C1 segment of cervical spinal cord (tissue), 14 donors: ENCODE measurements at places on chromosomes 7 and 10.

- DNase-seq, result no peak
Observed at GRCh38 chr7:158113321-158114025, 474.1 kb downstream of the PTPRN2 start.

- DNase-seq, result no peak
Observed at GRCh38 chr7:139610595-139610994, 87.1 kb downstream of the CLEC2L start.

- no peak for DNase-seq
Observed at GRCh38 chr10:13365831-13366230, 17.7 kb upstream of the SEPHS1 start.

GRCh38 chr7:44914992-44915607, 29.8 kb upstream of the PURB start:
- no peak for DNase-seq

GRCh38 chr7:149821191-149822148, 16.7 kb upstream of the ZNF862 start:
- no peak for DNase-seq

DNA sequence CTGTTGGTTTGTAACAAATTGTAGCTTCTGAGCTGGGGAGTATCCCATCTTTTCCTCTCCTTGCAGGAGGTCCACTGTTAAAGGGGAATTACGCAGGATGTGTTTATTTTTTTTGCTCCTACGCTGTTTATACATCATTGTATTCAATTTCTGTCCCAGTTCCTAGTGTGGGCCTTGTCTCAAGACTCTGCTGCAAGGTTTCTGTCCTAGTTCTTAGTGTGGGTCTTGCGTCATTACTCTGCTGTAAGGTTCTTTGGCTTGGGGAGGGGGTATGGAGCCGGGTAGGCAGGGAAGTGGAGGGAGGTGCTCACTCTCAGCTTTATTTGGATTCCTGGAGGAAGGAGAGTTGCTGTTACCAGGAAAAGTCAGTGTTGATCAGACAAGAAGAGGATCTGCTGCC, 64.0 kb upstream of the TRIM8 start:
- no peak for DNase-seq

DNA sequence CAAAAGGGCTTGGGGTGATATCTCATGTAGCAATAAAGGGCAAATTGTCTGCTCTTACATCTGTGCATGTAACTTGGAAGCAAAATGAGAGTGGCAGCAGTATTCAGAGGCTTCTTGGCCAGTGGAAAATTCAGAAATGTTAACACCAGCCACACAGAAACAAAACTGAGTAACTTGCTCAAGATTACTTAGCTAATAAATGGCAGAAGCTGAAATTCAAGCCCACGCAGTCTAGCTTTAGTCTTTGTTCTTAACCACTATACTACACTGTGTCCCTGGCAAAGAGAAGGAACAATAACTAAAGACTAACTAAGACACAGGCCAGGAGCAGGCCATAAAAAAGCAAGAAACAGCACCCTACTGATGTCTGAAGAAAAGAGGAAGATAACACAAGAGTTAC, 185.9 kb upstream of the ASAH2 start:
- DNase-seq, result no peak

DNA sequence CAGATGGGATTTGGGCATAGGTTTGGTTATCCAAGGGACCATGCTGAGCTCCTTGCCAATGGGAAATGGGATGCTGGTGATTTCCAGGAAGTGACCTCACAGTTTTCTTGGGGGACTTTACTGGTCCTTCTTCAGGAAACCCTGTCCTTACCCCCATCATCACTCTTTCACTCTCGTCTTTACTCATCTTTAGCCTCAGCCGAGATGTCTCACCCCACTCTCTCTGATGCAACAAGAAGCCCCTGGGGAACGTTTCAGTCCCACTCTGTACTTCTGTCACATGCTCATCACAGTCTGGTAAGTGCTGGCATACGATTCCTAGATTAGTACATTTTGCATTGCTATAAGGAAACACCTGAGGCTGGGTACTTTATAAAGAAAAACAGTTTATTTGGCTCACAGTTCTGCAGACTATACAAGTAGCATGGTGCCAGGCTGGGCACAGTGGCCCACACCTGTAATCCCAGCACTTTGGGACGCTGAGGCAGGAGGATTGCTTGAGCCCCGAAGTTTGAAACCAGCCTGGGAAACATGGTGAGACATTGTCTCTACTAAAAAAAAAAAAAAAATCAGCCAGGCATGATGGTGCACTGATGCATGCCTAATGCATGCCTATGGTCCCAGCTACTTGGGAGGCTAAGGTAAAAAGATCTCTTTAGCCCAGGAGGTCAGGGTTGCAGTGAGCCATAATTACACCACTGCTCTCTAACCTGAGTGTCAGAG, 63.5 kb upstream of the VKORC1L1 start:
- no peak for DNase-seq

DNA sequence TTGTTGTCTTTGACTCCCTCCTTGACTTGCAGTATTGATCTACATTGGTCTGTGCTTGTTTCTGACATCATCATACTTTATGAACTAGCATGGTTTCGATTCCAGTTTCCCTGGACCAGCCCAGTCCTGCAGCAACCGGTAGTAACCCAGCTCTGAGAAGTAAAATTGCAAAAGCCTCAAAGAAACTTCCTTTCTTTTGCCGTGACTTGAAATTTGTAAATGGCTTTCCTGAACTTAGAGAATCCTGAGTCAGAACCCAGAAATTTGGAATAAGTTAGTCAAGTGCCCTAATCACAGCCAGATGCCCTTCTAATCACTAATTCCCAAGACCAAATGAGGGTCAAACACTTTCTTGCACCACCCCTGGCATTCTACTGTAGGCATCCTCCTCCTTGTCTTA, 15.0 kb downstream of the TAS2R60 start:
- no peak for DNase-seq

DNA sequence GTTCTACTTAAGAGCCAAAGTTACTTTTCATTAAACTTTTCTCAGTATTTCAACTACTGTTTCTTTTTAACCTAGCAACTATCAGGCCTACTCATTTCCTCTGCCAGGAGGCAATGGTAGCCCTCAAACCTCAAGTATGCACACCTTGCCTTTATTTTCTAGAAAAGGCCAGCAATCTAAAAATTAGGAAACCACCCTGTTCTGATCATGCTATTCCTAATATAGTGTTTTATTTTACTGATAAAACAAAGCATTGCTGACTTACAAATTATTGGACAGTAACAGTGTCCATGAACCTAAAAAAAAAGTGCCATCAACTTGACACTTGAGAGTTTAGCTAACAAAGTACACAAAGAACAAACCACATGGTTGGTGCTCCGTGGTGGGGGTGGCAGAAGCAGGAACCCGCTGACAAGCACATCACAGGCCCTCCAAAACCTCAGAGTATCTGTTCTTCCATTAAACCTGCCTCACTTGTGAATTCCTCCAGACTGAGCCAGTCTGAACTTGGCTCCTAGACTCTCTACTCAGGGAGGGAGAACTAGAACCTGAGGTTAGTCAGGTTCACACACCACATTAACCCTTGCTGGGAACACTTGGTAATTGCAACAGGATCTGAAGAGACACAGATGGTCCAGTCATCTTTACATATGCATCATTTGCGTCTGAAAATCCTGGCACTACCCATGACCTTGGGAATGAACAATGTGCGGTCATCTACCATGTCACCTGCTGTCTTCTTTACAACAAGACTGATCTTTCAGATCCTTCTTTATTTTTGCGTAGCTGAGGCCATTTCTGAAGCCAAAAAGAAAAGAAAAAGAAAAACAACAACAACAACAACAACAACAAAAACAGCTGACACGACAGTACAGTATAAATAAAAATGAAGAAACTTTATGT, 31.9 kb downstream of the PIP4K2A start:
- DNase-seq, result no peak

DNA sequence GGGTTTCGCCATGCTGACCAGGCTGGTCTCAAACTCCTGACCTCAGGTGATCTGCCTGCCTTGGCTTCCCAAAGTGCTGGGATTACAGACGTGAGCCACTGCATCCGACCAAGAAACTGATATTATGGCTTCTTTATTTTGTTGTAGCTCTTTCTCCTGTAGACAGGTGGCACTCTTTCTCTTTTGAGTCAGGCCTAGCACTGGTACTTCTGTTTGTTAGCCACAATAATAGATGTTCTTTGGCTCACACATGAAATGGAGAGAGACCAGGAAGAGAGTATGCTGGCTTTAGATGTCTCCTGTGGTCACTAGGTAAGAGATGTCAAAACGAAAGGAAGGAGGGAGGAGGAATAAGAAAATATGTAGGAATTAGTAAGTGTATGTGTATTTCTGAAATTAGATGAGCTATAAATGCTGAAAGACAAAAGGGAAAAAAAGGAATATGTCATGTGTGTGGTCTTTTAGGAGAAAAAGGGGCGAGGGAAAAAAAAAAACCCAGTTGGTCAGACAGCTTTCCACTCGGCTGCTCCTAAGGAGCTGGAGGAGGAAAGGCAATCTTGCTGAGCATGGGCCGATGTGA, 78.7 kb downstream of the CLEC2L start:
- no peak for DNase-seq

GRCh38 chr10:89092981-89093380, 102.4 kb downstream of the FAS start:
- DNase-seq, result no peak

GRCh38 chr10:88080213-88080612, 216.8 kb downstream of the PTEN start:
- DNase-seq, result no peak

- DNase-seq, result no peak
Observed at GRCh38 chr10:16509996-16510395, 11.7 kb downstream of the C1QL3 start.

DNA sequence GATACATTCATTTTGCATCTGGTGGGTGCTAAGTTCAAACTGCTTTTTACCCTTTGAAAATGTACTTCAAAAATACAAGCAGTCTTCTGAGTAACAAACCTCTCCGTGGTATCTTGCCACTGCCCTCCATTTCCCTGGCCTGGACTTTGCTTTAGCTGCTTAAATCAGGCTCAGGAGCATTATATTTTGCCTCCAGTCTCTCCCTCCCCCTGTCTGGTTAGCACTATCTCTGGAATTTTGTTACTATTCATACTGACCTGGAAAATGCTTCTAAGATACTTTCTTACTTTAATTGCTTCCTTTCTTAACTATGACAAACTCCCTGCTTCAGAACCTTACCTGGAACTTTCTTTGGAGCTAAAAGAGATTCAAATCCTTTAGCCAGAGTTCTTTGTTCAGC, 369.8 kb downstream of the GFRA1 start:
- DNase-seq, result no peak

DNA sequence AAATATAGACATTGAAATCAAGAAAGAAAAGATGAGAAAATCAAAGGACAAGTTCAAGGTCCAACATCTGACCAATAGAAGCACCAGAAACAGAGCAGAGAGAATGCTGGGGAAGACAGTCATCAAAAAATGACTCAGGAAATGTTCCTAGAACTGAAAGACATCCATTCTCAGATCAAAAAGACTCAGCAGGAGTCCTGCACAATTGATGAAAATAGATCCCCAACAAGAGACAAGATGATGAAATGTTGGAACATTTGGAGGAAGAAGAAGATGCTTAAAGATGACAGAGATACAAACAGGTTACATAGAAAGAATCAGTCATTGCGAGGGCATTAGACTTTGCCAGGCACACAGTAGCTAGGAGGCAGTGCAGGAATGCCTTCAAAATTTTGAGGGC, 30.0 kb upstream of the EIF5AL1 start:
- DNase-seq, result no peak

DNA sequence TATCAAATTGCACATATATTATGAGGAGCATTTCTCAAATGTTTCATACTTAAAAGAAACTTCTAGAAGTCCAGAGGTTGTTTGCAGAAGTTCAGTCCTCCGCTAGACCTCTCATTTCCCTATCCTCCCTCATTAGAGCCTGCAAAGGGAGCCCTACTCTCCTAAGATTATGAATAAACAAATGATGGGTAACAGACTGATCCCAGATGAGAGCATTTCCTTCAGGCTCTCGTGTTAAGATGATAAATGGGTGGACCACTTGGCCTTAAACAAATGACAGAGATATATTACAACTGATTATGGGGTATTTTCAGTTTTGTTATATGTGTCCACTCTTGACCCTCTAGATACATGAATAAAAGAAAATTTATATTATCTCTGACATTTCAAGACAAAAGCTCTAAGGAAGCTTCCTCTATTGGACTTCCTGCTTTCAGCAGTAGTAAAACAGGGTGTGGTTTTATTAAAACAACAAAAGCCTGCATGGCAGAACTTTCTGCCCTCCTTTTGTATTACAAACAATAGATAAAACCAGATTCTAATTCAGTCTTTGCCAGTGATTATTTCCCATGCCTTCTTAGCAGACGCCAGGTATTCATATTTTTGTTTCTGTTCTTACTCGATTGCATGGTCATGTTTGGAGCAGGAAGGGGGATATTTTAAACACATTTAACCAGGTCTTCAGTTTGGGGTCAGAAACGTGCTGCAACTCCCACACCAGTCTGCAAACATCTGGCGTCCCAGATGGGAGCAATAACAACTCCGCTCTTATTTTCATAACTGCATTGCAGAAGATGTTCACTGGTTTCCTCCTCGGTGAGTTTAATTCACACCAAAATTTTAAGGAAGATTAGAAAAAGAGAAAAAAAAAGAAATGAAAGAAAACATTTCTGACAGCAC, 52.4 kb upstream of the FAM204A start:
- no peak for DNase-seq
